Progenitor cell of endocrine pancreas (in vitro differentiated cells): ENCODE measurements at places on chromosomes 16 and 17. TPM values are rescaled to one million over a fixed set of nuclear protein-coding genes. Genes with fewer than 3 reads are reported as not detected.

DNA sequence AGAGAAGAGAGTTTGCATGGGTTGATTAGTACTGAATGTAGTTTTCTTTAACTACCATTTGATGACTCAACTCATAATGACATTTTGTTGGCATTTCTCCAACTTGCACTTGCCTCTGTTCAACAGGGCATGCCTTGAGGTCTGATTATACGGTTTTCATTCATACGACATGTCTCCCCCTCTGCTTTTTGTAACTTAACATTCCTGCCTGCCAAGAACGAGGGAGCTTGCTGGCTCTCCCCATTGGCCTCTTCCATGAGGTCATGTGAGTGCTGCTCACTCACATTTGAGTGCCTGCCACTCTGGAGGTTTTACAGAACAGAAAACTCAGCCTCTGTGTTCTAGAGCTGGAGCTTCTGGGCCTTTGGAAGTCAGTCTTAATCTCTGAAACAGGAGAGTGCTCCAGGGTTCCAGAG lies 19.7 kb downstream of the MAP2K6 start:
- DNase-seq = no peak

SULT1A4 gene
- 3.3 and 3.7 TPM in 2 replicates for total RNA-seq

GRCh38 chr16:22188267-22188594 lies 17.8 kb upstream of the EEF2K start:
- DNase-seq = no peak

DNA sequence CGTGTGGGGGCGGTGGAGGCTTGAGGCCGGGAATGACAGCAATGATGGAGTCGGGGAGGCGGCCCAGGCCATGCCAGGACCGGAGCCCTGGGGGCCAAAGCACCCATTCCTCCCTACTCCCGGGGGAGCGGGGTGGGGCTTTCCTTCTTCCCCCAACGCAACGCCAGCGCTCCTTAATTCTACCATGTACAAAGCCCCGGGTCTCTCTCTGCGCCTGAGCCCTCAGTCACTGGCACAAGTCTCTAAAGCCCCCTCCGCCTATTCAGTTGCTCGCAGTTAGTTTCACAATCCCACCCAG lies 245 bp upstream of the RNF227 start:
- no peak for DNase-seq

GRCh38 chr17:12709063-12709462 lies 43.4 kb downstream of the MYOCD start:
- no peak for DNase-seq

DNA sequence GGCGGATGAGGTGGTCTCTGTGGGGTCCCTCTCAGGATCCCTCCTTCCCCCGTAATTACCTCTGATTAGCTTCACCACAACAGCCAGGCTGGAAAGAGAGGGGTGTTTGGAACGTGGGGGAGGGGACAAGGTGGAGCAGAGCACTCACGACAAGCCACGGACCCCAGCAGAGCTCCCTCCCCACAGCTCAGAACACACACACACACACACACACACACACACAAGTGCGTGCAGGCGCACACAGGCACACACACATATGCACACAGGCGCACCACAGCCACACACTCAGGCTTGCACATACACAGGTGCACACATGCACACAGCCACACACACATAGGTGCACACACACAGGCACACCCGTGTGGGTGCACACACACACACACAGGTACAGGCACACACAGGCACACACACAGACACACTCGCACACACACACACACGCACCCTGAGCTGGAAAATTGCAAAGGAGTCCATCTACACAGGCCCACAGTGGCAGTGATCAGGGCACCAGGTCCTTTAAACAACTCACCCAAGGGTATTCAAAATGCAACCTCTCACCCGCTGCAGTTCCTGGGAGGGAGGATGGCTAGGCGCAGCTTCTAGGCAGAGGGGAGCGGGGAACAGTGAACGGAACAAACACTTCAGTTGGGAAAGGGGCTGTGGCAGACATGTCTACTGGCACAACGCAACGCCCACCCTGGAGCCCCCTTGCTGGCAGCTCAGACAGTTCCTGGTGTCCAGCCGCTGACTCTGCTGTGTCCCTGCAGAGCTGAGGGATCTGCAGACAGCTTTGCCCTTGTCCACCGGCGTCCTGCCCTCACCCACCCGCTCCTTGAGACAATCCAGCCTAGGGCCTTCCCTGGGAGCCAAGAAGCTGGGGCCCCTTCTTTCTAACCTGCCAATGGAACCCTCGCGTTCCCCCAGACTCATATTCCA lies 59.9 kb upstream of the DLX4 start:
- no peak for DNase-seq

USP6 gene
- 0.80 and 0.84 TPM in 2 replicates for total RNA-seq

- no peak for DNase-seq
Measured at GRCh38 chr17:5621026-5621425, 36.7 kb upstream of the NLRP1 start.

- DNase-seq = no peak
Measured at GRCh38 chr17:3308603-3309002, 10.4 kb upstream of the OR3A1 start.

DNA sequence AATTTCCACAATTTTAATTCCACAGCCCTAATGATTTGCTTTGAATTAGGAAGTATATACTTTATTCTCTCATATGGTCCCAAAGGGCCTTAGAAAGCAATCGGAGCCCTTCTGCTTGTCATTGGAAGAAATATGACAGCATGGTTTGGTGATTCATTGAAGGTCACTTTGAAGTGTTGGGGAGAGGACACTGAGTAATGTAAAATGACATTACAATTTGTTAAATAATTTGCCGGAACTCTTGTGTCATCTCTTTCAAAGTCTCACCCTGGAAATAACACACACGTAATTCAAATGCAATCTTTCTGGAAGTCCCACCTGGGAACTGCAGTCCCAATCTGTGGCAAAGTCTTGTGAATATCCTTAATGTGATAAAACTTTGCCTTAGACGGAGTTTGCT lies 59.8 kb downstream of the BMERB1 start:
- no peak for DNase-seq

CNEP1R1 gene
- total RNA-seq = 28.0 and 28.4 TPM in 2 replicates

CD300H gene
- not detected in 2 replicates for total RNA-seq

DNA sequence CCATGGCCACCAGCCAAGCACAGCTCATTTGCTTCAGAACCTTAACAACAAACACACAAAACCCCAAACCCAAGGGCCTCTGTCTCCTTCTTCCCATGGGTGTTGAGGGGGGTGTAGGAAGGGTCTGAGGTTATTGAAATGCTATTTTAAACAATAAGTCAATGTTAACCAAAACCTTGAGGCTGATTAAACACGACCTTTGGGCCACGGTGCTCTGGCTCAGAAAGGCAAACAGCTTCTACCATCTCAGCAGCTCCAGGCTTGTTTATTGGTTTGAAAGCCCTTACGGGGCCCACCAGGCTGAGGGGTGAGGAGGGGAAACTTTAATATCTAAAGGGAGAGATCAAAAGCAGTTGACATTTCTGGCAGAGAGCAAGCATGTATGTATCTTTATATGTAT lies 185.7 kb upstream of the IRX6 start:
- no peak for DNase-seq

GRCh38 chr17:43341715-43342588 lies 56.8 kb upstream of the ARL4D start:
- no peak for DNase-seq

NEUROD2 gene
- total RNA-seq = not detected in 2 replicates

DNA sequence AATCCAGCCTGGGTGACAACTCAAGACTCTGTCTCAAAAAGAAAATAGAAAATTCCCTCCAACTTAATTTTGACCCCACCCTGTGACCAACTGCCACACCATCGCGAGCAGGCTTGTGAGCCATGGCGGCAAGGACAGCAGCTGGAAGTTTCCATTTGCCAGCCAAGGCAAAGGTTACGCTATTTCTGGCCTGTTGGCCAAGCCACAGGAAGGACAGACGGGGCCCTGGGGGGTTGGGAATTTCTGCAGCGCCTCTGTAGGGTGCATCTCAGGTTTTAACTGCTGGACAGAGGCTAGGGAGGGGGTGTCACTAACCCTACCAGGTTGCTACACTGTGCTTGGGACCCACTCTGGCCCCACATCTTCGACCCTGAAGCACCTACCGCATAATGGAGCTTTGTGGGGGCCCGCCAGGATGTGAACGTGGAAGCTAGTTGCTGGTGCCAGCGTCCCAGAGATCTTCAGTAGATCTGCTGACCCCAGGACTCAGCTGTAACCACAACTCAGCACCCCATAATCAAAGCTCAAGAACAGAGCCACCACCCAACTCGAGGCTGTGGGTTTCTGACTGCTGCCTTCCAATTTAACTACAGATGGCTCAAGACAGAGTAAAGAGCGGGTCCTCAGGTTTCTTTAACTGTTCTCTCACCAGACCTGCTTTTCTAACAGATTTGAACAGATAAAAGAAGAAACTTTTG lies 10.9 kb downstream of the KIFC3 start:
- DNase-seq = no peak

CYGB gene
- total RNA-seq = 0.46 and 1.0 TPM in 2 replicates

DNA sequence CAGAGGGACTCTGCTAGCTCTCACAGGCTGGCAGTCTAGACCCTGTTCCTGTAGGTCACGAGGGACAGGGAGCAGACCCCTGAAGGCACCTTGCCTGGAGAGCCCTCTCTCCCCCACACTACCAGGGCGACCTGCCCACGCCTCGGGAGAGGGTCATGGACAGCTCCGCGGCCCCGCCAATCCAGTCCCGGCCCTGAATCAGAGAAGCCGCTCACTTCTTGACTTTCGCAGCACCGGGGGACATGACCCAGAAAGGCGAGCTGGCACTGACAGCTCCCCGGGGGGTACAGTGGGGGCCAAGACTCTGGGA lies 5.1 kb downstream of the KIFC3 start:
- DNase-seq = no peak

DNA sequence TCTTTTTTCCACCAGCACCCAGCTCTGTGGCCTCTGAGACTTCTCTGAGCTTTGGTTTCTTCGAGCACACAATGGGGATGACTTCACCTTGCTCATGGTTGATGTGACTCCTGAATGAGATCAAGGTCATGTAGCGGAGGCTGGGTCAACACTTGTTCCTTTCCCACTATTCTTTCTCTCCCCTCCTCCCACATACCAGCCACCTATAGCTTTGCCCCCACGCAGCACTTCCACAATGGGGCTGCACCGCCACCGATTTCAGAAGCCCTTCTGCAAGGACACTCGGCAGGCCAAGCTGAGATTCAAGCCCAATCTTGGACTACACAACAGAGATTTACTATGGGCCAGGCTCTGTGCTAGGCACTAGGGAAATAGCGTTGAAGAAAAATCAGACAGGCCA lies 14.4 kb downstream of the TRIM25 start:
- DNase-seq = no peak

DNA sequence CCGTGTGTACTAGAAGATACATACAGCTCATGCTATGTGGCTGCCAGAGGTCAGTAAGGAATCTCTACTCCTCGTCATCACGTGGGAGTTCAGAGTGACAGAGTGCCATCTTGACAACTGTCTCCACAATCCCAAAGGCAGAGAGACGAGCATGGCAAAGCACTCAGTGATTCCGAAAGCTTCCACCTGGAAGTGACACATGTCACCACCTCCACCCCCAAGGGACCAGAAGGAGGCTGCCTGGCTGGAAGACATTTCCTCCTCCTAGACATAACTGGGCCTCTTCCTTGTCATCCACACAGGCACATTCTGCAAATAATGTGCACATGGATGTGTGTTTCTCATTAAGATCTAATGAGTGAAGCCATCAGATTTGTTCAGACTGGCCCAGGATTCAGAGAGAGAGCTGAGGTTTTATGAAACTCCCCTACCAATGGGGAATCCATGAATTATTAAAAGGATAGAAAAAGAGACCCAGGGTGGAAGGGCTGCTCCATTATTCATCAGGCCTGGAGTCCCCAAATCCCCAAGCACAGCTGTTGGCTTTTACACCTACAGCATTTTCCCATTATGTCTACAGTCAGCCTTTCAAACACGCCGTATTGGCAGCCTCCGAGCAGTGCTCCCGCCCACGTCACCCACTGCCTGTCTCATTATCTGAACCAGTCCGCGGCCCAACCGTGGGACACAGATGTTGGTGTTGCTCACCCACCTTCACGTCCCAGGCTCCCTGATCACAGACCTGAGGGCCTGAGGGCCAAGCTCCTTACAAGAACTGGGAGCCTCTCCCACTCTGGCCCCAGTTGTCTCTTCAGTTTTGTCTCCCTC lies 3.3 kb upstream of the CACNG5 start:
- no peak for DNase-seq

GRCh38 chr17:16361874-16362273 lies 8.6 kb upstream of the CENPV start:
- DNase-seq = no peak

- no peak for DNase-seq
Measured at GRCh38 chr16:4318451-4318910, 2.6 kb downstream of the GLIS2 start.

TEKT5 gene
- 0.29 and 0.58 TPM in 2 replicates for total RNA-seq

DNA sequence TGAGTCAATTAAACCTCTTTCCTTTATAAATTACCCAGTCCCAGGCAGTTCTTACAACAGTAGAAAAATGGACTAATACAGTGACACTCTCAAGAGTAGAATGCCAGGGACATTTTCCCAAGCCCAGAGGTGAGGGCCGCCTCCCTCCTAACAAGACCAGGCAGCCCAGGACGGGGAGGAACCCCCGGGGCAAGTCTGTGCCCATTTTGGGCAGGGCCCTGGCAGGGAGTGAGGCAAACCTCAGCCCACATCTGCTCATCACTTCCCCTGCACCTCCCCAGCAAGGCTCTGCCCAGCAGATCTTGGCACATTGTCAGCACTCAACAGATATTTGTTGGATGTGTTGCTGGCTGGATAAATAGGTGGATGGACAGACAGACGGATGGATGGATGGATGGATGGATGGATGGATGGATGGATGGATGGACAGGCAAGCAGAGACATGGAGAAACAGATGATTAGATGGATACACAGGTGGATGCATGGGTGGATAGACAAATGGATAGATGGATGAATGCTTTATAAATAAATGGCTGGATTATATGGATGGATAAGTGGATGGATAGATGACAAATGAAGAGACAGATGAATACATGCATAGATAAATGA lies 271.3 kb downstream of the PARN start:
- DNase-seq = no peak

DBNDD1 gene
- total RNA-seq = 53.8 and 57.4 TPM in 2 replicates

DNA sequence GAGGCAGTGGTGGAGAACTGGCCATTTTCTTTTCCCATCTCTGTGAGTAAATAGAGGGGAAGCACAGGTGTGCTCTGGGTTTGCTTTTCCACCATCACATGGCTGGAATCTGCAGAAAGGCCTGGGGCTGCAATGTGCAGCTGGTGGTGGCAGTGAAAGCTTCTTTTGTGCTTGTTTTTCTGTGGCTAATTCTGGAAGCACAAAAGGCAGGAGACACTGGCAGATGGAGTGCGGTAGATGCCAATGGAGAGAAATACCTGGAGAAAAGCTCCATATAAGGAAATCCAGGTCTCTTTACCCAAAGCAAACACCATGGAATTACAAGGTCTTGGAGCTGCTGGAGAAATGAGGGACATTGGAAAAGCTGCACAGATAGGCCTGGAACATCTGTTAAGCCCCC lies 146.9 kb downstream of the HAPSTR1 start:
- no peak for DNase-seq

CDH13 gene
- total RNA-seq = 0.07 and 0.38 TPM in 2 replicates

- no peak for DNase-seq
Measured at GRCh38 chr17:40530531-40530994, 29.1 kb upstream of the TNS4 start.

DNA sequence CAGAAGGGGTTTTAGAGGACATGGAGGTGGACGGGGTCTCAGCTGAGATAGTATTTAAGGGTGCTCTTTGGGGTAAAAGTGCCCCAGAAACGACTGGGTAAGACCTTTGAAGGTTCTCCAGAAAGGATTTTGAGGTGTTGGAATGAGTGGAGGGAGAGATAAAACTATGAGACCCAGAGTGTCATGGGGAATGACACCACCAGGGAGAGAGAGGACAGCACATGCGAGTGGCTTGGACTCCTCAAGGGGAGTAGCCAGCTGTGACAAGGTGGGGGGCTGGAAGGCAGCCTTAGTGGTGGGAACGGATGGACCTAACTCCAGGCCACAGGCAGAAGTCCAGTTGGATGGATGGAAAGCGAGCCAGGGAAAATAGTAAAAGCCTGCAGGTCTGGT lies 19.2 kb upstream of the PITPNM3 start:
- DNase-seq = no peak
